Astrocyte (in vitro differentiated cells and primary cell): ENCODE measurements at places on chromosomes 13 and 19.

DNA sequence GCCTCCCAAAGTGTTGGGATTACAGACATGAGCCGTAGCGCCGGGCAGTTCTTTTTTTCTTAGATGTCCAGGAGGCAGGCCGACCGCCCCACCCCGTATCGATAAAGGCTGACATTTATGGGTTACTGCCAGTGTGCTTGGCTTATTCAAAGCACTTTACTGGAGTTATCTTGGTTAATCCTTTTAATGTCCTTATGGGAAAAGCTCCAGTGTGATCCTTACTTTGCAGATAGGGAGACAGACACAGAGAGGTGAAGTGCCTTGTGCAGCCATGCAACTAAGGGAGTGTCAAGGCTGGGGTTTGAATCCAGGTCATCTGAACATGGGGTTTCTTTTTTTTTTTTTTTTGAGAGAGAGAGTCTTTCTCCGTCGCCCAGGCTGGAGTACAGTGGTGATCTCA, 19.2 kb downstream of the NCAN start:
- DNase-seq: no peak

- DNase-seq: peak; percentile 98
Measured at GRCh38 chr19:55209693-55210472, 582 bp upstream of the PTPRH start.

GRCh38 chr13:38630780-38631179, 56.1 kb upstream of the FREM2 start:
- peak; percentile 23 for DNase-seq

DNA sequence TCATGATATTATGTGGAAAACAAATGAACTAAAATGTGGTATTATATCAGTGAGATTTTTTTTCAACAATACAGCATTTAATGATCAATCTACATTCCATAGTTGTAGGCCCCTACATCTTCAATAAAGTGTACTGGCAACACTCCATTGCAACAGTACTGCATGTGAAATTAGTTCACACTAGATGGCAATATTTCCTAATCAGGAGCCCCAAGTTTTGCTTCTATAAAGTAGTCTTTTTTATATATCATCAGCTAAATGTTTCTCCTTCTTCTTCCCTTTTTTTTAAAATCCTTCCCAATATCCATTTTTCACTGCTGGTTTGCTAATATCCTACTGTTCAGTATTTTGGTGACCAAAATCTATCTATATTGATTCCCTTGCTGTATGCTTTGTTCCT, 528.3 kb upstream of the ATXN8OS start:
- DNase-seq: no peak

GRCh38 chr19:18865106-18865972, 30.6 kb downstream of the CERS1 start:
- DNase-seq: no peak

DNA sequence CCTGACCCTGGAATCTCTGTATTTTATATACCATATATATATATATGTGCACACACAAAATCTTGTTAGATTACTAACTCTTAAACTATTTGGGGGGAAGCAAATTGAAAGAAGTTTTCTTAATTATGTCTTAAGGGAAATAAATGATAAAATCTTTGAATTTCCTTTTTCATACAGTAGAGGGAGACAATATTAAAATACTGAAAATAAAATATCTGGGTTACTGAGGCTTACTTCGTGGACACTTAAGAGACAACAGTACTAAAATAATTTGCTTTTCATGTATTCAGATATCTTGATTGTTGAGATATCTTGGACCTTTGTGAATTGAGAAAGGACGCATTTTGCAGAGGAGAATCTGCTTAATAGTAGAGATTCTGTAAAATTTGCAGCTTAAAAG, 17.0 kb downstream of the SUGT1 start:
- DNase-seq: no peak
